Thymus (tissue), 14 donors: ENCODE measurements at places on chromosomes 4 and X. TPM values are rescaled to one million over a fixed set of nuclear protein-coding genes. Genes with fewer than 3 reads are reported as not detected.

The MSL3 gene
- total RNA-seq, result 59.3 TPM

The ATP1B4 gene
- 0.05 TPM for total RNA-seq

- no peak for DNase-seq
- H3K4me1 ChIP-seq, result no peaks in the 10 kb centered on the region
- no peaks in the 10 kb centered on the region for H3K36me3 ChIP-seq
- no peak overlapping the region for H3K27ac ChIP-seq
Observed at GRCh38 chr4:163042306-163042705, 124.4 kb downstream of the NAF1 start.

DNA sequence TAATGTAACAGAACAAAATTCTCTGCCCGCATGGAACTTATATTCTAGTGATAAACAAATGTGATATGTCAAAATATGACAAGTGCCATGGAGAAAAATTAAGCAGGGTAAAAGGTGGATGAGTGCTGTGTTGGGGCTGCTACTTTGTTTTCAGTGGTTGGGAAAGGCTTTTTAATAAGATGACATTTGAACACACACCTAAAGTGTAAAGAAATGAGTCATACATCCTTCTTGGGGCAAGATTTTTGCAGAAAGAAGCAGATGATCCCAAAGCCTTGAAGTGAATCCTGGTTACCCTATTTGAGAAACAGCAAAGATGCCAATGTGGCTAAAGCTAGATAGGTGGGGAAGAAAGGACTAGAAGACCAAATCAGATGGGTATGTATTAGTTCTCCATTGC lies 564.1 kb downstream of the INPP4B start:
- no peak for DNase-seq
- no peaks in the 10 kb centered on the region for H3K27me3 ChIP-seq
- no peak overlapping the region for H3K27ac ChIP-seq
- no peaks in the 10 kb centered on the region for H3K36me3 ChIP-seq
- no peaks in the 10 kb centered on the region for H3K4me1 ChIP-seq
- H3K4me3 ChIP-seq, result no peak overlapping the region

GRCh38 chrX:120736989-120737388 lies 107.1 kb upstream of the C1GALT1C1 start:
- no peaks in the 10 kb centered on the region for H3K36me3 ChIP-seq
- H3K4me3 ChIP-seq, result no peak overlapping the region
- H3K27me3 ChIP-seq, result no peaks in the 10 kb centered on the region
- peaks cover 11% of the 10 kb centered on the region for H3K4me1 ChIP-seq
- no peak overlapping the region for H3K27ac ChIP-seq

DNA sequence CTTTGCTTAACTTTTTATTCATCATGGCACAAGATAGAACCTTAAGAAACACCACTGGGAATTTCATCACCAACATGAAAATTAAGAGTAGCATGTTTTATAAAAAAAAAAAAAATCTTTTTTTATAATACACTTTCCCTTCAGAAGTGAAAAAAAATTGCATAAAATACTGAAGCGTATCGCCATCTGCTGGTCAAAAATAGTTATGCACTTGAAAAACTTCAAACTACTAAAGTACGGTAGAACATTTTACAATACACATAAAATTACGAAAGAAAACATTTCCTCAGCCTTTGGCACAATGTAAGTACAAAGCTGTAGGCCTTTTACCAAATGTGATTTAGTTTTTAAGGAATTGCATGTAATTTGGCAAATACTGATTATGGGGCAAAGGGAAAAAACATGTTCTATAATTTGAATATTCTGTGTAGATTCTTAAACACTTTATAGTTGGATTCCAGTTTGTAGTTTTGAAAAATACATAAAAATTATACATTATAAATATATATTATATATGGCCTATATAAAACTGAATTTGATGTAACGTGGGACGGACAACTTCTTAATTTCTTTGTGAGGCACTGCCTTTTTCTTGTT lies 26.5 kb downstream of the HCCS start:
- H3K27me3 ChIP-seq, result peaks cover 12% of the 10 kb centered on the region
- no peak overlapping the region for H3K4me3 ChIP-seq
- no peaks in the 10 kb centered on the region for H3K36me3 ChIP-seq

- no peak overlapping the region for H3K4me3 ChIP-seq
- H3K4me1 ChIP-seq, result no peaks in the 10 kb centered on the region
- H3K27me3 ChIP-seq, result no peaks in the 10 kb centered on the region
- DNase-seq, result no peak
- no peaks in the 10 kb centered on the region for H3K36me3 ChIP-seq
Observed at GRCh38 chr4:137156807-137157206, 375.5 kb downstream of the PCDH18 start.
